ENCODE measurements at places on chromosomes 12 and 14. TPM values are rescaled to one million over a fixed set of nuclear protein-coding genes. Genes with fewer than 3 reads are reported as not detected.

Gene IRAK3
- total RNA-seq, result 0.91 TPM

Gene C1QL4
- 6.6 TPM for total RNA-seq

Gene BICD1
- total RNA-seq, result 15.5 TPM

Gene SPIC
- not detected for total RNA-seq

Gene CLEC9A
- not detected for total RNA-seq

Gene ST8SIA1
- total RNA-seq, result not detected

Gene KRT2
- total RNA-seq, result not detected

Gene FOXG1
- 0.15 TPM for total RNA-seq

Gene EPYC
- not detected for total RNA-seq
